Activated naive CD4-positive, alpha-beta T cell treated with Interleukin-2 at 50 U/mL for 16 hours (primary cell): ENCODE measurements at places on chromosomes 16 and 17.
A peak's percentile ranks its signal among the peaks of the same experiment; 100 is the strongest.

DNA sequence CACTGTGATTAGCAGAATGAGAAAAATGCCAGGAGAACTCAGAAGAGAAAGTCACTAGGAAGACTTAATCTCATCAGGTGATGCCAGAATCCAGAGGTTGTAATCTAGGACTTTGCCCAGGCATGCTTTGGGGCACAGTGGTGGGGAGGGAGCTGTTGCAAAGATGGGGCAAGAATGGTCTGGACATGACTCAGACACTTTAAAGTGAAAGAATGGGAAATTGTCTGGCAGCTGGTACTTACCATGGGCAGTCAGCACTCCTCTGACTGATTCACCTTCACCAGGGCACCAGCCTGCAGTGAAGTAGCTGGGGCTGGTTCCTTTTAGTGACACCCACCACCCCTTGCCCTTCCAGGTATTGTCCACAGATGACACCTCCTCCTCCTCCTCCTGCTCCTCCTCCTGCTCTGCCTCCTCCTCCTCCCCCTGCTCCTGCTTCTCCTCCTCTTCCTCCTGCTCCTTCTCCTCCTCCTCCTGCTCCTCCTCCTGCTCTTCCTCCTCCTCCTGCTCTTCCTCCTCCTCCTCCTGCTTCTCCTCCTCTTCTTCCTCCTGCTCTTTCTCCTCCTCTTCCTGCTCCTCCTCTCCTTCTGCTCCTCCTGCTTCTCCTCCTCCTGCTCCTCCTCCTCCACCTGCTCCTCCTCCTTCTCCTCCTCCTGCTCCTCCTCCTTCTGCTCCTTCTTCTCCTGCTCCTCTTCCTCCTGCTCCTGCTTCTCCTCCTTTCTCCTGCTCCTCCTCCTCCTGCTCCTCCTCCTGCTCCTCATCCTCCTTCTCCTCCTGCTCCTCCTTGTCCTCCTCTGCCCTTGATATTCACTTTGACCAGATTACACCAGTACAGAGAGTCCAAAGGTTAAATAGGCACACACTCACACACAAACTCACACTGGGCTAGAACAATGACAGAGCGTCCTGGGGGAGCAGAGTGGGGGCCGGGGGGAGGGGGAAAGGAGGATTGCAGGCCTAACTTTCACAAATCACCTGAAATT lies at the start of gene CHD9NB:
CHD9NB (minus strand) TSS at position 379 of the 983 bp plus-strand sequence. CDS start 8,739 bp downstream, outside the sequence.
- DNase-seq = no peak

GRCh38 chr17:36849871-36850348 lies 87.4 kb upstream of the LHX1 start:
- peak; percentile 67 for DNase-seq

- DNase-seq = peak; percentile 50
Measured at GRCh38 chr17:61389670-61390478, 9.8 kb upstream of the TBX2 start.

DNA sequence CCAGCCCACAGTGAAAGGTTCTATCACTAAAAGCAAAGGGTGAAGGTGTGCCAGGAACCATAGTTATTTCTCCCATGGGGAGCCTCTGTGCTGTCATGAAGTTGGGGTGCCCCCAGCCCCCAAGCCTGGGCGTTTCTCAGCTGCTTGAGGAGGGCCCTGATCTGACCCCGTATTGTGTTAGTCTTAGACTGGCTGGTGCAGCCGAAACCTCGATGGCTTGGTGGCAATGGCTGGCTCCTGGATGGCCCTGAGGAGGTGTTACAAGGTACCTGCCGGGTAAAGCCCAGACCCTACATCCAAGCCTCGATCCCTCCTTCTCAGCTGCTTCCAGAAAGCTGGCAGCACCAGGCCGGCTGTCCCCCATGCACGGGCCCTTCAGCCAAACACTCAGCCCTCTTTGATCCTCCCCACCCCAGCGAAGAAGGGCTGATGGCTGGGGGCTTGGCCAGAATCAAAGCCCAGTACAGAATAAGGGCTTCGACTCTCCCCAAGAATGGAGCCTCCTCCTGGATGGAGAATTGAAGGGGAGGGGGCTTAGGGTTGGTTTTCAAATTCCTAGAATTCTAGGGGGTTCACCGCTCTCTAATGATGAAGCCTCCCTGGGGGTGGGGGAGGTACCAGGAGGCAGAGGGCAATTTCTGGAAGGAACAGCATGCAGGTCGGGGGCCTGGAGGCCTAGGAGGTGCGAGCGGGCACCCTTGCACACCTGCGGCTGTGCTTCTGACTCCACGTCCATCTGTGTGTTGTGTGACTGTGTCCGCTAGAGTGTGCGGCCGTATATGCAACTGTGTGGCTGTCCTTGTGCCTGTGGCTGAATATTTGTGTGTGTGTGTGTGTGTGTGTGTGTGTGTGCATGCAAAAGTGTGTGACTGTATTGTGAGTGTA lies 23.7 kb downstream of the WFDC1 start:
- no peak for DNase-seq

DNA sequence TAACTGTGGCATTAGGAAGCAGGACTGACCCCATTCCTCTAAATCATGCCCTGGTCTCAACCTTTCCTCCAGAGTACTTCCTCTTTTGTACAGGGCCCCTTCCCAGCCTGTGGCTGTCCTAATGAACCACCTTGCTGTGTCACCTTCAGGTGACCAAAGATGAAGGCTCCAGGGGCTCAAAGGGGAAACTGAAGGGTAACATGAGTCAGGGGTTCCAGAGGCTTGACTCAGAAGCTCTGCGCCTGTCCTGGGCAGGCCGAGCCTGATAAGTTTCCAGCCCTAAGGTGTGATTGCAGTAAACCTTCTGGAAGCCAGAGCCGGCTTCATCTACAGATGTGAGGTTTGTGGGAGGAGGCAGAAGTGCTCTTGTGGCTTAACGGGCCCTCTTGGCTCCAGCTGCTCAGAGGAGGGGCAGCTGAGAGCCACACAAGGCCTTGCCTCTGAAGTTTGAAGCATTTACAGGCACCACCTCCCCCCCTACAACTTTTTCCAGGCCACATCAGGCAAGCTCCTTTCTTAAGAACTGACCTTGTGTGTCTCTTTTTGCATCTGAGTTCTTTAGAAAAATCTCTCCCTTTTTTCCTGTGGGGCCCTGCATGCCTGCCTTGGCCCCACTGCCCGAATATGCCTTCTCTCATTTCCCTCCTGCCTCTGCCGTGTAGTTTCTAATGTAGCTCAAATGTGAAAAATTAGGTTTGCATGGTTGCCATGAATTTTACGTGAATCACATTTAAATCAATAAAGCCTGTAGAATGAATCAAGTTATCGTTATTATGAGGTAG lies 149.9 kb downstream of the CLEC16A start:
- peak; percentile 66 for DNase-seq

GRCh38 chr17:43958748-43959352 lies 5.1 kb upstream of the PYY start:
- no peak for DNase-seq

DNA sequence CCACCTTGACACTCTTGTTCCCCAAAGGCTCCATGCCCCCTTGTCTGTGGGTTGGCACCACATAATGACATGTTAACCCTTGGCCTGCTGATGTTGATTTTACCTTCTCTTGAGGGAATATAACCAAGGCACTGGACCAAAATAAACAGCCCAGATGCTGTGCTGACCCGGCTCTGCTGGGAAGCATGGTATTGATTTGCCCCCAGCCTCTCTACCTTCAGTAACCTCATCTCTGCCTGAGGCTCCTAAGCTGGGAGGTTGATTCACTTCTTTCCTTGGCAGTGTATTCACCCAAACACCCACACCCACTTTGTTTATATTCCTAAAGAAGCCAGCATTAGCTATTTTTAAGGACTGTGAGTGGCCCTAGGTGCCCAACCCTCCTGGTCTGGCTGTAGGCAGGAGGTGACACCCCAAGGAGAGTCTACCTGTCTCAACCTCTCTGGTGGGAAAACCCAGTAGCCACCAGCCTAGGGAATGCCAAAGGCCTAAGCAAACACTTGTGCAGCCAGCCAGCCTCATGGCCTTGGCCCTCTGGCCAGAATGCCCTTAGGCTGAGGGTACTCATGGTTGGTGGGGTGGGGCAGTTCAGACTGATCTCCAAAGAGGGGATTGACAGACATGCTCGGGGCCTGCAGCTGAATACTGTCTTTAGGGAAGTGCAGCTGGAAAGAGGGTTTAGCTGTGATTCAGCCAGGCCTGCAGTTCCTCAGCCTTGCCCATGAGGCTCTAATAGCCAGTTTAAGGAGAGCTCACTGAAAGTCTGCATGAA lies 42.7 kb downstream of the GNAO1 start:
- no peak for DNase-seq

DNA sequence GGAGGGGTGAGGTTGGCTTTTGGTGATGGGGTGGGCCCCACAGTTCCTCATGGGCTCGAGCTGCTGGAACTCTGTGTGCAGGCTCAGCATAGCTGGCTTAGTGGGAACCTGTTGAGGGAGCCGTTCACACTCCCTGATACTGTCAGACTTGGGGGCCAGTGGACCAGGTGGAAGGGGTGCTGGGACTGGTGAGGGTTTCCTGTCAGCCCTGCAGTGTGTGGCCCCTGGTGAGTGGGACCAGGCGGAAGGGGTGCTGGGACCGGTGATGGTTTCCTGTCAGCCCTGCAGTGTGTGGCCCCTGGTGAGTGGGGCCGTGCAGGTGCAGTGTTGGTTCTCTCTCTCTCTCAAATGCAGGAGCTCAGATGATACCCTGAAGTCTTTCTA lies 45.1 kb upstream of the ZNF750 start:
- peak; percentile 25 for DNase-seq

DNA sequence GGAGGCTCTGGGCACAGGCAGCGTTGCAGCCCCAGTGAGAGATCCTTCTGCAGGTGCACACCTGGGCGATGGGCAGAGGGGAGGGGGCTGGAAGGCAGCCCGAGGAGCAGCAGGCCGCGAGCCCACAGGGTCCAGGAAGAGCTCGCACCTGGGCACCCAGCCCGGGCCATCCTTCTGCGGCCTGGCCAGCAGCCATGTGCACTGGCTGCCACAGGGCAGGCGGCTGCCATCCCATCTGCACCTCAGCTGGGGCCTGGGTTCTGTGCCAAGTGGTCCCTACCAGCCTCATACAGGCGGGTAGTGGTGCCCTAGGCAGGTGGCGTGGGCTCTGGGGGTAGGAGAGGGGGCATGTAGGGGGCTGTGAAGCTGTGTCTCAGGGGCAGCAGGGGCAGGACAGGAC lies 197.2 kb downstream of the RBFOX3 start:
- no peak for DNase-seq

DNA sequence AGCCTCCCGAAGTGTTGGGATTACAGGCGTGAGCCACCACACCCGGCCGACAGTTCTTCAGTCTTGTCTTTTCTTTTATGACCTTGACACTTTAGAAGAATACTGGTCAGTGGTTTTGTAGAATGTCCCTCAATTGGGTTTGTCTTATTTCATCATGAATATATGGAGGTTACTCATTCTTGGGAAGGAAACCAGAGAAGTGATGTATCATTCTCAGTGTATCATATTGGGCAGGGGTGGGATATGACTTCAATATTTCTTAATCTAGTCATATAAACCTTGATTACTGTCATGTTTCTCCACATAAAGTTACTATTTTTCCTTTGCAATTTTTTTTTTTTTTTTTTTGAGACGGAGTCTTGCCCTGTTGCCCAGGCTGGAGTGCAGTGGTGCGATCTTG lies 36.9 kb downstream of the SNTB2 start:
- no peak for DNase-seq

DNA sequence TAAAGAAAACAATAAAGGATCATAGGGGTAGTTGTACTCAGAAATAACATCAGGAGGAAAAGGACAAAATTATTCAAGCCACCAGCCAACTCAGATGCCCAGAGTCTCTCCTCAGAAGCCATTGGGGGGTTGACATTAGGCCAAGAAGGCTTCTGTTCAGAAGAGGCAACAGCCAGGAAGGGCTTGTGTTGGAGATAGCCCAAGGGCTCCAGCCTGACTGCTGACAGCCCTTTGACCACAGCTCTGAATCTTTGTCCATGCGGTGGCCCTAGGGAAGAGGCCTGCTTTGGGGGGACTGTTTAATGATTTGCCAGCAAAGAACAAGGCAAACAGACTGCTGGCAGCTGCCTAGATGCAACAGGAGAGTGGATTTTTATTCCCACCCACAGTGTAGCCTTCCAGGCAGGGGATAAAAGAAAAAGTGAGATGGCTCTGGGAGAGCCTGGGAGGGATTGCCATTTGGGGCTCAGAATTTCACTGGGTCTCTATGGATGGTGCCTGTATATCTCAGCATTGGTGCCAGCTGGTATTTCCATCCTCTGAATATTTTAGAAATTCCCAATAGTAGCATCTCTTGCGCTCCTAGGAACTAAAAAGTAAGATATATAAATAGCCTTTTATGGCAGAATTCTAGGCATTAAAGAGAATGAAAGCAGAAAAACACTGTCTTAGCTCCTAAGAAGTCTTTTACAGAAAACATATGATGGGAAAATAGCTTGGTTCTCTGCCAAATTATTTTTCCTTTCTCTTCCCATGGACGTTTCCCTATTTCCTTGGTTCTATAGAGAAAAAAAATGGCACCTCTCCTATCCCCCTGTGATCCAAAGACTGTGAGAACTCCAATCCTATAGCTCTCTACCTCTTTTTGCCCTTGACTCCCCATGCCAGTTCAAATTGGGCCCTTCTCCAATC lies 29.4 kb upstream of the SUPT4H1 start:
- no peak for DNase-seq

GRCh38 chr17:17017343-17018014 lies 24.8 kb upstream of the MPRIP start:
- DNase-seq = no peak

DNA sequence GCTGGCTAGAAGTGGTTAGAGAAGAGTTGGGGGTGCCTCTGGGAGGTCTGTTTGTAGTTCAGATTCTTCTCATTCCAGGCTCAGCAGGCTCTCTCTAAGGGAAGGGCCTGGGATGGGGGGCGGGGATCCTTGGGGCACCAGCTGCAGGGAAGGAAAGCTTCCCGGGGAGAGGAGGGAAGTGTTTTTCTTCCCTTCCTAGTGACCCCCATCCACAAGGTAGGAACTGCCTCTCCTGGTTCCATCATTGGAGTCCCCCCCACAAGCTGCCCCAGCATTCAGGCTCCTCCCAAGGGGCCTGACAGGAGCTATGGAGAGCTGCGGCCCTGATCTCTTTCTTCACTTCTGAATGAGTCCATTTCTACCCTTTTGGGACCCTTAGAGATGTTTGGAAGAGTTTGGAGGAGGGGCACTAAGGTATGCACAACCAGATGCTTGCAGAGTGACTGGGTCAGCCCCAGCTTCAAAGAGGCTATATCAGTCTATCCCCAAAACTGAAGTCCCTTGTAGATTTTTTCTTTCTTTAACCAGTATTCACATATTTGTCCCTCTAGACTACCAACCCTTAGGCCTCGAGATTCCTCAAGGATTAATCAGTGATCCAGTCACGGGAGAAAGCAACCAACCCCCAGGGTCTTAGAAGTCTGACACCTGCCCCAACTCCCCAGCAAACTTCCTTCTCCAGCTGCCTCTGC lies 13.9 kb upstream of the FZD2 start:
- no peak for DNase-seq

GRCh38 chr16:75097941-75098901 lies 18.4 kb downstream of the LDHD start:
- DNase-seq = peak; percentile 85
